ENCODE measurements at places on chromosomes 7 and 10.
A peak's percentile ranks its signal among the peaks of the same experiment; 100 is the strongest.

- no peak overlapping the region for H3K4me3 ChIP-seq
- peaks cover 8% of the 10 kb centered on the region for H3K4me1 ChIP-seq
- H3K36me3 ChIP-seq = peaks cover 44% of the 10 kb centered on the region
- no peak for DNase-seq
- H3K27ac ChIP-seq = no peak overlapping the region
These were observed 123.4 kb upstream of the ZNF746 start for GRCh38 chr7:149620961-149621360.

- H3K36me3 ChIP-seq = no peaks in the 10 kb centered on the region
- H3K27me3 ChIP-seq = no peaks in the 10 kb centered on the region
- no peaks in the 10 kb centered on the region for H3K4me1 ChIP-seq
- no peak overlapping the region for H3K4me3 ChIP-seq
- no peak overlapping the region for H3K27ac ChIP-seq
These were observed 433.1 kb downstream of the HTR7 start for GRCh38 chr10:90424730-90425129.

- no peak for DNase-seq
- H3K27ac ChIP-seq = no peak overlapping the region
- H3K4me3 ChIP-seq = no peak overlapping the region
- no peaks in the 10 kb centered on the region for H3K36me3 ChIP-seq
These were observed 38.3 kb upstream of the COBL start for GRCh38 chr7:51354897-51355296.

GRCh38 chr10:132065491-132066105 lies at the start of gene JAKMIP3:
Gene JAKMIP3, plus strand, starts transcription at chr10:132065946. Its CDS starts 38,863 bp downstream, at chr10:132104809.
- no peak for DNase-seq
- no peaks in the 10 kb centered on the region for H3K27me3 ChIP-seq
- peak within 1 kb of the TSS; percentile 53 for H3K27ac ChIP-seq
- peak within 1 kb of the TSS; percentile 29 for H3K4me3 ChIP-seq
- peaks cover 11% of the 10 kb centered on the region for H3K4me1 ChIP-seq

DNA sequence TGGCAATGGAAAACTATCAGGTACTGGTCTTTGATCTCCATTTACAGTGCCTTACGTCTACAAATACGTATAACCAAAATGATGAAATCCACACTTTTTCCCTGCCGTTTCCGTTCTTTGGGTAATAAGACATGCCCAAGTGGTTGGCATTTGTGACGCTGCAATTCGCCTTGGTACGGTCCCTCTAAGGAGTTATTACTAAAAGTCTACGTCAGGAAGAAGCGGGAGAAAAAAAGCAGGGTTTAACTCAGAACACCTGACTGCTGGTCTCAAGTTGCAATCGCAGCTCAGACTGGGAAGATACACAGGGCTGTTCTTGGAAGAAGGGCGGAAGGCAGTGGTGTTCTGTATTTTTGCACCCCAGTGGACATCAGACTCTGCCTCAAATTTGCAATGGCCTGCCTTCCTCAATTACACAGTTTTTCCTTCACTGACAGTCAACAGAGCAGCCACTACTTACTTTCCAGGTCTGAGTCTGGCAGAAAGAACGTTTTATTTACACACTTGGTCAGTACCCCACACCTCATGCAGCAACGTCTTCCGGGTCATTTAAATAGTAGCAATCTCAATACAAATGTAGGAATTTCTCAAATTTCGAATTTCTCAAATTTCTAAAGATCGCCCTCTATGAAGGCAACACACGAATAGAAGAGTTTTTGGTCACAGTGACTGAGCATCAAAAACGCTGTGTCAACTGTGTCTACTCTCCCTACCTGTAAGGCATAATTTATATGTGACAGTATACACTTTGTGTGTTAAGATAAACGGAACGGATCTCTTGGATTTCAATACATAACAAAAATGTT lies 2.1 kb downstream of the BAIAP2L1 start:
- H3K27ac ChIP-seq = no peak overlapping the region
- peaks cover 33% of the 10 kb centered on the region for H3K4me1 ChIP-seq
- DNase-seq = no peak

DNA sequence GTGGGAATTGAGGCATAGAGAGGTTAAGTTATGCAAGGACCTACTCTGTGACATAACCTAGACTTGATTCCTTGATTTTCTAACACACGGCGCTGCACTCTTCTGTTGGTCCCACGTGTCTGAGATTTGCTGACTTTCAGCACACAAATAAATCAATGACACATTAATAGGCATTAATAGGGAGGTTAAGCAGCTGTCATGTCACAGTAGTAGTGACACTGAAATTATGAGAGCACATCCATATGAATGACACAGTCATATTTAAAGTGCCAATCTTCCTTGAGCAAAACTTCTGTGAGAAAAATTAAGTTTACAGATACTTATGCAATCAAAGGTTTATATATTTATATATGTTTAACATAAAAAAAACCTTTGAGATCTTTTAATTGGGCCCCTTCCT lies 805.4 kb upstream of the SORCS1 start:
- no peaks in the 10 kb centered on the region for H3K36me3 ChIP-seq
- no peak overlapping the region for H3K4me3 ChIP-seq
- no peaks in the 10 kb centered on the region for H3K4me1 ChIP-seq
- no peaks in the 10 kb centered on the region for H3K27me3 ChIP-seq
- H3K27ac ChIP-seq = no peak overlapping the region

All from esophagus squamous epithelium (tissue), 5 donors.